Dorsolateral prefrontal cortex (tissue), 122 donors: ENCODE measurements at places on chromosomes 6 and 20.

DNA sequence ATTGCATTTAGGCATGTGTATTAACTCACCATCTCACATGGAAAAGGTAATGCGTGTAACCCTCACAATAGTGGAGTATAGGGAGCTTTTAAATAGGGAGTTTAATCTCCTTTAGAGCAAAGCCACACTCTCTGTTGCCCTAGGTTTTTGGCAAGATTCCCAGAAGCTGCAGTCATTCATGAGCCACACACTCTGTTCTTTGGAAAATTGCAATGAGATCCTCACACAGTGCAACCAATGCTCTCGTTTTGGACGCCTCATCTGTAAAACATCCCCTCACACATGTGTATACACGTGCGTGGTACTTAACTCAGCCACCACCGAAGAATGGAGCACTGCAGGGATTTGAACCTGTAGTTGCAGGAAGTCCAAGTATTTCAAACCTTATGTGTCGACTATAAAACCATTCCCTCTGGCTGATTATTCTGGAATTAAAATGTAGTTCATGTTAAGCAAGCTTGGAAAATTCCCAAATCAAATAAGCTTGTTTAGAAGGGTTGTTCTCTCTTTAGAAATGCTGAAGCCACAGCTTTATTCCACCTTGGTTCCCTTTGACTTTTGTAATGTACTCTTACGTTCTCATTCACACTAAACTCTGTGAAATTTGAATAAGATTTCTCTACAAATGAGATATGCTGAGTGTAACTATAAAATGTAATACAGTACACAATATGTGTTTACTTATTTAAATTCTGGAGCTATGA lies 489.8 kb upstream of the MANEA start:
- no peak for DNase-seq

DNA sequence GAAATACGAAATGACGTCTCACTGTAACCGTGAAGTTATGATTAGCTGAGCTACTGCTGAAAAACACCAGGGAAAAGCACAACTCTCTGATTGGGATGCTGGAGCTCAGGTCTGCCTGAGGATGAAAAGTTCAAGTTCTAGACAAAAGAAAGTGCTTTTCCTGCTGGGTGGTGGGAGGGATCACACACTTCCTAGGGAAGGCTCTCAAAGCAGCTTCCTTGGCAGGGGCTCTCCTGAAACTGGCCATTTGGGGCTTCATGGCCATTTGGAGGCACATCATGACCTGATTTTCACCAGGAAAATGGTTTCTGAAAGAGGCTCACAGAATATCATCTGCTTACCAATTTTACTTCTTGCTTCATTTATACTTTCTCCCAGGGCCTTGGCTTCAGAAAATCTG lies 97.1 kb upstream of the KCNK16 start:
- no peak for DNase-seq

GRCh38 chr6:3326184-3326971 lies 67.6 kb downstream of the PSMG4 start:
- DNase-seq = no peak

- peak; percentile 53 for DNase-seq
Observed at GRCh38 chr6:17986656-17987446, 584 bp downstream of the KIF13A start.

- no peak for DNase-seq
Observed at GRCh38 chr6:157885876-157886275, 62.8 kb downstream of the SNX9 start.

DNA sequence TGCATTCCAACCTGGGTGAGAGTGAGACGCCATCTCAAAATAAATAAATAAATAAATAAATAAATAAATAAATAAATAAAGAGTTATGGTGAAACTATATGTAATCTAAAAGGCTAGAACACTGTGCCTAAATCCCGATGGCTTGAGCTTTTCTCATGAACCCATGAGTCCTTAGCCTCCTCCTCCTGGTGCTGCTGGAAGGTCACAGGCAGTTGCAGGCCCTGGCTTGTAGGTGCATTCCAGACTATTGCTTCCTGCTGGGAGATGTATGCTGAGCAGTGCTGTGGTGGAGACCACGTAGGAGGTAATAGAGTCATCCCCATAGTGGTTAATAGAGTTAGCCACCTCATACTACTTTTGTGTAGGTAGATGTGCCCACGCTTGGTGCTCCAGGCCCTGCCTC lies 12.5 kb downstream of the PTK7 start:
- DNase-seq = no peak
